IMR-90 (cell line): ENCODE measurements at places on chromosomes 3 and 15. TPM values are rescaled to one million over a fixed set of nuclear protein-coding genes. Genes with fewer than 3 reads are reported as not detected.

NR1I2 gene
- not detected in 2 replicates for polyA plus RNA-seq

WDR73 gene
- 18.8 and 21.5 TPM in 2 replicates for polyA plus RNA-seq

DNA sequence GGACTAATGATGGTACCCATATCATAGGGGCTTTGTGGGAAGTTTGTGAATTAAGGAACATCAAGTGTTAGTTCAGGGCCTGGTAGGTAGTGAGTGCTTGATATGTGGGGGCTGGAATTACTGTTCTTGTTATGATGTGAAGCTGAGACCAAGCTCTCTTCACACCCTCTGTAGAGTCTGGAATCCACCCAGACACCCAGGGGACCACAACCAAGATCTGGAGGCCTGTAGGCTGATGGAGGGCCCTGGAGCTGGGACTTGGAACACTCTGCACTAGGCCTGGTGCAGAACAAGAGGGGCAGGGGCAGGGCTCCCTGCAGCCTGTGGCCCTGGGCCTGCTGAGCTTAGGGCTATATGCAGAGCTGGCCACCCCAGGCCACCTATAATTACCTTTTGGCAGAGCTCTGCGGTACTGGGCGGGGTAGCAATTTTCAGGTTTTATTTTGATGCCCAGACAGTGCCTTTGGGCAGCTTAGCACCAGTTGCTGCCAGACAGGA is 13.1 kb upstream of the PRKCD start:
- no peak for DNase-seq

GRCh38 chr15:68565726-68566125 is 13.1 kb upstream of the CORO2B start:
- no peak for DNase-seq

- no peak for DNase-seq
Observed at GRCh38 chr15:71454462-71454996, 339.3 kb downstream of the THSD4 start.

DNA sequence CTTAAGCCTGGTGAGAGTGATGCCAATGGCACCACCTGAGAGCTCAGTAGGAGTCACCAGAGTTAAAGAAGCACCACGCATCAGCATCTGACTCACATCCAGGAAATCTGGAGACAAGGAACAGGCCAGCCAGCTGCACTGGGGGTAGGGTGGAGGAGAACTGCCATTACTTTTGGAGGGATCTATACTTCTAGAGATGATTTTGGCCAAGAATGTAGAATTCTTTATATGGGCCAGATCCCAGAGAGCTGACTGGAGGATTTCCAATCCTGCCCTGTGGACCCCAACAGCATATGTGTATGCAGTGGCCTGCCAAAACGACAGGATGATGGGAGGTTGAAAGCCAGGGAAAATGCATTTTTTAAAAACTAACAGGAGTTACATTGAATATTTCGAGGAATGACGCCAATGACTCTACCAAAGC is 29.8 kb downstream of the CCR3 start:
- DNase-seq: no peak

DNA sequence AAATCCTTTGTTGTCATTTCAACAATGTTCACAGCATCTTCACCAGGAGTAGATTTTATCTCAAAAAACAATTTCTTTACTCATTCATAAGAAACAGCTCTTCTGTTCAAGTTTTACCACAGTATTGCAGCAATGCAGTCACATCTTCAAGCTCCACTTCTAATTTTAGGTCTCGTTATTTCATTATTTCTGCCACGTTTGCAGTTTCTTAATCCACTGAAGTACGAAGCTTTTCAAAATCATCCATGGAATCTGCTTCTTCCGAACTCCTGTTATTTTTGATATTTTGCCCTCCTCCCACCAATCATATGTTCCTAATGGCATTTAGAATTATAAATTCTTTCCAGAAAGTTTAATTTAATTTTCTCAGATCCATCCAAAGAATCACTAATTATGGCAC is 12.6 kb upstream of the OR5K1 start:
- DNase-seq: no peak

GRCh38 chr15:73873889-73874511 is 636 bp downstream of the TBC1D21 start:
- DNase-seq: peak; percentile 68

GRCh38 chr3:140384028-140384771 is 293.7 kb upstream of the TRIM42 start:
- DNase-seq: no peak

GRCh38 chr15:70127770-70128413 is 30.2 kb upstream of the TLE3 start:
- DNase-seq: no peak
